ENCODE measurements at places on chromosomes 1 and 21. TPM values are rescaled to one million over a fixed set of nuclear protein-coding genes. Genes with fewer than 3 reads are reported as not detected.

Gene MATN1
- not detected for total RNA-seq

Gene PCP4
- total RNA-seq: not detected

Gene IL20
- 13.7 TPM for total RNA-seq

Gene DDR2
- total RNA-seq: 6.1 TPM

Gene RNU1-2
- under 0.01 TPM for total RNA-seq

Gene TNFSF4
- total RNA-seq: 0.15 TPM

Gene CENPS
- 7.0 TPM for total RNA-seq

Gene ZNF683
- total RNA-seq: not detected

Gene SPRR2A
- 0.39 TPM for total RNA-seq

Gene KRTAP27-1
- not detected for total RNA-seq

All from hair follicular keratinocyte (primary cell).